Left hindlimb (tissue), 1 donor: ENCODE measurements at places on chromosomes 3 and 15.

GRCh38 chr3:168990134-168990533 lies 673.4 kb downstream of the MECOM start:
- no peak for DNase-seq

DNA sequence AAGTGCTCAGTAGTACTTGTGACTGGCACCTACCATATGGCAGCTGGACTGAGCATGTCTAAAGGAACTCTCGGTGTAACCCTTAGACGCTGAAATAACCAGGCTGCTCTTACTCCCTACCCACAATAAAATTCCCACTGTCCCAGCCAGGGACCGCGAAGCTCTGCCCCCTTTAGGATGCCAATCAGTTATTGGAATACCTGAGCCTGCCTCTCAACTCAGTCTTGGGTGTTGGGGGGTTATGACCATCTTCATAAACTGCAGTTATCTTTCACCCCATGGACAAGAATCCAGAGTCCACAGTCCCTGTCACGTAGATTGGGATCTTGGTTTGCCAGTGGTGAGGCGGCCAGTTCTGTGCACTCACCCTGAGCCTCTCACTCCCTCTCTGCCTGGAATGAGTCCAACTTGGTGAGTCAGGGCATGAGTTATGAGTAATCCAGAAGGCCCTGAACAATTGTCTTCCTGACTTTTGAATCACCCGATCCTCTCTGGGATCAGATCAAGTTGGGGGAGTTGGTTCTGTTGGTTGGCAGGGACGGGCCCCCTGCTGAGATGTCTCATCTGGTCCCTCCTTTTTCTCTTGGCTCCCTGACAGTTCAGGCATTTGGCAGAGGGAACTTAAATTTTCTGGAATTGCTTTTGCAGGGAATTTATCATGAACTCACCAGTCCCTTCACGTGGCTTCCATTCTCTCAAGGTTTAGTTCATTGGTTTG lies 120.1 kb upstream of the UBE2E1 start:
- peak; percentile 76 for DNase-seq

GRCh38 chr3:50630877-50631276 lies 13.9 kb downstream of the MAPKAPK3 start:
- DNase-seq = no peak

- DNase-seq = no peak
Measured at GRCh38 chr3:112759681-112760080, 87.0 kb downstream of the CD200R1L start.

- no peak for DNase-seq
Measured at GRCh38 chr3:96960661-96961330, 146.4 kb downstream of the EPHA6 start.

DNA sequence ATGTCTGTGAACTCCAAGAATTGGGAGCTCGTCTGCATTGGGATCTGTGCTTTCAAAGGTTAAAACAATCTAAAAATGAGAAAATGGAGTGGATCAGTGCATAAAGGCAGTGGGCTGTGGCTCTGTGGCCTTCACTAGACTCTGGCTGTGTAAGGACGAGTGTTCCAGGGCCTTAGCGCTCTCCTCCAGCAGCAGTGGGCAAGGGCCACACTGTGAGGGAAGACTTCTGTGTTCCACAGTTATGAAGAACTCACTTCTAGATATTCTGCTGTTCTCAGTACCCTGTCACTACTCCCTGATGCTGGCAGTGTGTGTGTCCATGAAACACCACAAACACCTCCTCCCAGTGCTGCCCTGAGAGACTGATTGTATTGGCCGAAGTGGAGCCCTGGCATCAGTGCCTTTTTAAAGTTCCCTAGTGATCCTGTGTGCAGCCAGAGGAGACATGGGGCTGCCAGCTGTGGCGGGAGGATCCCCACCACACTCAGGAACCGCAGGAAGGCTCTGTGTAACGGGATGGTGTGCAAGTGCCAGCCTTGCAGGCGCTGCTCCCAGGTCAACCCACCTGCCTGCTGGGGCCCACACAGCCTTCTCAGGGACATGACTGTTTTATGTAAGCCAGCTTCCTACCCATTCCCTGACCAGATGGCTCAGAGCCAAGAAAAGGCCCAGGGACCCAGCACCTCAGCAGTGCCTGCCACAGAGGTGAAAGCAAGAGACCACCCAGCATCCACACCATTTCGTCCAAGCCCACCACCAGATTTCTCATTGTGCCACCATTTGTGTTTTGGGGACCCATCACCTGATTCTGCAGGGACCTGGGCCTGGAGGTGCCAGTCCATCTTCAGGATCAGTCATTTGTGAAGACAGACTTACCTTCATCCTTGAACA lies 40.4 kb downstream of the ABTB1 start:
- DNase-seq = peak; percentile 22

- no peak for DNase-seq
Measured at GRCh38 chr3:100419406-100419805, 18.1 kb downstream of the LNP1 start.

GRCh38 chr3:120648290-120648689 lies 33.7 kb downstream of the HGD start:
- DNase-seq = no peak

- DNase-seq = no peak
Measured at GRCh38 chr3:174598885-174599439, 260.2 kb upstream of the NAALADL2 start.

GRCh38 chr15:35174948-35175347 lies 89.9 kb upstream of the NANOGP8 start:
- DNase-seq = no peak

GRCh38 chr3:31341130-31341529 lies 191.6 kb upstream of the STT3B start:
- DNase-seq = no peak

DNA sequence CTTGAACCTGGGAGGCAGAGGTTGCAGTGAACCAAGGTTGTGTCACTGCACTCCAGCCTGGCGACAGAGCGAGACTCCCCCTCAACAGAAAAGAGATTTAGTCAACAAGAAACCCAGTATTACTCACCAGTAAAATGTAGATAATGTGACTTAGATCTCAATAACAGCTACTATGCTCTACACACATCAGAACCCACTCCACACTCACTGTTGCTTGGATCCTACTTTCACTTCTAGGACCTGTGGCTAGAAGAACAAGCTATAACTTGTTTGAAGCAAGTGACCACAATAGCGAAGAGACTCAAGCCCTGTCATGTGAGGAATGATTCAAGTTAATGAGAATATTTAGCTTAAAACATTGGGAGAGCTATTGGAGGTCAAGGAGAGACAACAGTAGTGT lies 100.7 kb downstream of the ANXA2 start:
- no peak for DNase-seq

- DNase-seq = no peak
Measured at GRCh38 chr3:34213478-34213877, 415.0 kb downstream of the PDCD6IP start.

GRCh38 chr3:156150434-156151066 lies 30.2 kb downstream of the KCNAB1 start:
- DNase-seq = peak; percentile 45

GRCh38 chr3:172112078-172112733 lies 72.8 kb downstream of the FNDC3B start:
- no peak for DNase-seq

- DNase-seq = no peak
Measured at GRCh38 chr3:128415773-128416577, 50.7 kb downstream of the DNAJB8 start.

GRCh38 chr3:148641722-148642121 lies 56.0 kb upstream of the AGTR1 start:
- no peak for DNase-seq

DNA sequence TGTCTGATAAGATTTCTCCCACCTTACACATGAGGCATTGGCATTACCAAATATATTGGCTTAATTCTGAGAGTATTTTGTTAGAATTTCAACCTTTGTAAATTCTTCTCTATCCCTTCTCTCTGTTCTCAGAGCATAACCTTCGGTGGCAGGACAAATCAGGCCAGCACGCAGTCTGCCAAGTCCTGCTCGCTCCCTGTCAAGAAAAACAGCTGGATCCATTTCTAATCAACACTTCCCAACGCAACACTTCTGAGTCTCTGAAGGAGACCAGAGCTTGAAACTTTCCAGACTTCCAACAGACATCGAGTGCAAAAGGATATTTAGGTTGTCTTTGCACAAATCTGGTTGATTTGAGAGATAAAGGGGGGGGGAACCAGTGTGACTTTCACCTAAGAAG lies 125.7 kb downstream of the SV2B start:
- DNase-seq = no peak

DNA sequence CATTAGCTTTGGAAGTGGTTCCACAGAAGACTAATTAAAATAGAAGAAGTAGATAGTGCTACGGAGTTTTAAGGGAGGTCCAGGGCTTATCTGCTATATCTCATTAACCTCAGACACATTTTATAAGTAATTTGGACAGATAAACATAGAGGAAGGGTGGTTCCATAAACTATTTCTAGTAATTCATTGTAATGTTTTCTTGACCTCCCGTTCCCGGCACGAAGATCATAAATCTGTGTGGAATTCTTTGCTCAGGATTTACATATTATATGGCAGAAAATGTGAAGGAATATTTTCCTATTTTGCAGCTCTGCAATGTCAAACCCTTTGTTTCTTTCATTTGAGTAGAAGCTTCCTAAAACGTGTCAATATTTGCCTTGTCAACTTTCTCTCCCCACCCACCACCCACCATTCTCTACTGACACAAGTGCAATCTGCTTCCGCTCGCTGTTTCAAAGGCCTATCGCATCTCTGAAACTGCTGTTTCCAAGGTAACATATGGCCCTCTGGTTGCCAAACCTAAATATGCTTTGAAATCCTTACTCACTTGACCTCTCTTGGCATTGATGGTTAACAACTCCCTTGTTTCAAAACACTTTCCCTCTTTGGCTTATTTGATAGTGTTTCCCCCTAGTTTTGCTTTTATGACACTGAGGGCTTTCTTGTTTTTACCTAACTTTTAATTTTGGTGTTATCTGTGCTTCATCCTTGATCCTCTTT lies 21.4 kb upstream of the PLSCR5 start:
- DNase-seq = no peak

- no peak for DNase-seq
Measured at GRCh38 chr15:87300146-87300545, 956.4 kb downstream of the NTRK3 start.

- DNase-seq = no peak
Measured at GRCh38 chr3:48685293-48685602, 467 bp downstream of the NCKIPSD start.

GRCh38 chr3:186400026-186400425 lies 38.0 kb upstream of the DGKG start:
- no peak for DNase-seq

GRCh38 chr3:30437171-30437601 lies 169.2 kb upstream of the TGFBR2 start:
- DNase-seq = peak; percentile 45
